ENCODE measurements at places on chromosomes 4 and X.

DNA sequence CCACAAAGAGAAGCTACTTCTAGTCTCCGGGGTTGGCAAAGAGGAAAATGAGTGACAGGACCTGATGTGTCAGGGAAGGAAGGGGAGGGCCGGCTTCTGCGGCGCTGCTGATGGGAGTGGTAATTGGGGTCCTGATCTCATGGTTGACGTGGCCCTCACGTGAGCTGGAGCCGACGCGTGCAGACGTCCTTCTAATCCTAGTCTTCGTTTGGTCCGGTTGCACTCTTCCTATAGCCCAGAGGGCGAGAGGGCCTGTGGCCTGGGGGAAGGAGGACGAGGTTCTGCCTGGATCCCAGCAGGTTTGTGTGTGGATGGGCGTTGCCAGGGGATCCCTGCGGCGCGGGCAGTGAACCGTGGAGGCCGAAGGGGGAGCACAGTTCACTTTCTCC is at the start of gene ARMCX1:
Gene ARMCX1 (plus strand): TSS at position 186 of the 389 bp plus-strand sequence. CDS start 2,384 bp downstream, outside the sequence.
- peak; percentile 1 for DNase-seq

GRCh38 chrX:117407449-117408150 is 709.0 kb downstream of the KLHL13 start:
- no peak for DNase-seq

- DNase-seq: no peak
These were observed 17.4 kb downstream of the FAM9C start for GRCh38 chrX:13026877-13027652.

- DNase-seq: peak; percentile 4
These were observed 487 bp downstream of the TBCK start for GRCh38 chr4:106315476-106315967.

GRCh38 chr4:183164963-183165362 is 65.9 kb downstream of the WWC2 start:
- no peak for DNase-seq

DNA sequence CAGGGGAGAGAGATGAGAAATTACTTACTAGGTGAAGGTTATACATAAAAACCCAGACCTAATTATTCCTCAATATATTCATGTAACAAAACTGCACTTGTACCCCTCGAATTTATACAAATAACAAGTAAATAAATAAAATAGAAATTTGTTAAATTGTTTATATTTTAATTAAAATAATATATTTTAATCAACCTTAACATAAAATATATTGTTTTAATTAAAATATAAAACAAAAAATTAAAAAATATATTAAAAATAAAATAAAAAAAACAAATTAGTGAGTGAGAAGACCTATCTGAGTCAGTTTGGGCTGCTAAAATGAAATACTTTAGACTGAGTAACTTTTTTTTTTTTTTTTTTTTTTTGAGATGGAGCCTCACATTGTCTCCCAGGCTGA is 87.4 kb upstream of the PCDH7 start:
- DNase-seq: no peak

DNA sequence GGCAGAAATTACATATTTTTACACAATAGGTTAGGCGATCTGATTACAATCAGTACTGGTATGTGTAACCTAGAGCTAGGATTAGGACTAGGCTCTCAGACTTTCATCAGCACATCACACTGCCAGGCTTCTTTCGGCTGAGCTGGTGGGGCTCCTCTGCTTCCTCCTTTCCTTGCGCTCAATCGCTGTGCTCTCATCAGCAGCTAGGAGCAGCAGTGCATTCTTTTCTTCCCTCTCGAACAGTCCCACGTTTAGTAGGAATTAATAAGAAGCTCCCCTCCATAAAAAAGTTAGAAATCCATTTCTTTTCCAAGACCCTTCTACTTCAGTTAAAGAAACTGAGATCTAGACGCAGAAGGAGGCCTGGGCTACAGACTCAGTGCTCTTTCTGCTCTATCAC is 350.4 kb downstream of the SPRY1 start:
- no peak for DNase-seq

DNA sequence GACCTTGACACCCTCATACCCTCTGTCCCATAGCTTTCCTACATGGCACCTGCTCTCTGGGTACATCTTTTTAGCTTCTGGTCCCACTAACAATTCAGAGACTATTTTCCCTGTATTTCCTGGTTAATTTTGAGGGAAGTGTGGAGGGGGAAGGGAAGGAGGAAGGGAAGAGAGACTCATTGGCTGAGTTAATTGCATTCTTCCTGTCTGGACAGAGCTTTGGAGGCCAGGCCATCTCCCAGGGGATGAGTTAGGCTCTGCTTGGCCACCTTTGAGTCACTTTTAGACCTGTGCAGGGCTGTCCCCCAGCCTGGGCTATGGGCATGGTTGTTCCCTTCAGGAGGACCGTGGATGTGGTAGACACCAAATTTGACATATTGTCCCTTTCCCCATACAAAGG is 167.9 kb upstream of the PGRMC2 start:
- no peak for DNase-seq

GRCh38 chrX:11010476-11010875 is 100.7 kb upstream of the HCCS start:
- DNase-seq: no peak

- no peak for DNase-seq
These were observed 115.0 kb upstream of the SHISA3 start for GRCh38 chr4:42282081-42282901.

- no peak for DNase-seq
These were observed 19.8 kb downstream of the PSAPL1 start for GRCh38 chr4:7414736-7415510.

GRCh38 chr4:86357608-86358007 is 2.2 kb downstream of the MAPK10 start:
- DNase-seq: no peak

- no peak for DNase-seq
These were observed 83.1 kb upstream of the DDX3X start for GRCh38 chrX:41250867-41251266.

DNA sequence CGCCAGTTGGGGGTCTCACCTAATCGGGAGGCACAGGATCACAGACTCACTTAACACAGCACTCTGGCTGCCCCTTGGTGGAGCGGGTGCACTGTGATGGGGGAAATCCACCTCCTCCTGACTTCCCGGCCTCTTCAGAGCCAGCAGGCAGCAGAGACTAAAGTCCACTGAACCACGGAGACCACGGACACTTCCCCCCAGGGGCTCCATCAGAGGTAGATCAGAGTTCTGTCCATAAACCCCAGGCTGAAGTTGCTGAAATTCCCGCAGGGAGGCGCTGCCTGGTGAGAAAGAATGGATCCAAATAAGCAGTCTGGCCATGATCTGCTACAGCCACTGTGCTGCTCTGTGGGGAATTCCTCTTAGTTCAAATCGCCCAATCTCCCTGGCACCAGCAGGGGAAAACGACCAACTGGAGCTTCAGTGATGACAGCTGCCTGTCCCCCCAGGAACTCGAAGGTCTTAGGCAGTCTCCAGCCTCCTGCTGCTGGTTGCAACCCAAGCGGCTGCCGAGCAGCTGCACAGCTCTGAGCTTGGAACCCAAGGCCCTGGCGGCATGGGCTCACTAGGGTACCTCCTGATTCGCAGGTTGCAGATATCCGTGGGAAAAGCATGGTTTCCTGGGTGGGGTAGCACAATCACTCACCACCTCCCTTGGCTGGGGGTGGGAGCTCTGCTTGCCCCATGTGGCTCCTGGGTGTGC is 106.9 kb upstream of the DCAF12L2 start:
- DNase-seq: no peak

DNA sequence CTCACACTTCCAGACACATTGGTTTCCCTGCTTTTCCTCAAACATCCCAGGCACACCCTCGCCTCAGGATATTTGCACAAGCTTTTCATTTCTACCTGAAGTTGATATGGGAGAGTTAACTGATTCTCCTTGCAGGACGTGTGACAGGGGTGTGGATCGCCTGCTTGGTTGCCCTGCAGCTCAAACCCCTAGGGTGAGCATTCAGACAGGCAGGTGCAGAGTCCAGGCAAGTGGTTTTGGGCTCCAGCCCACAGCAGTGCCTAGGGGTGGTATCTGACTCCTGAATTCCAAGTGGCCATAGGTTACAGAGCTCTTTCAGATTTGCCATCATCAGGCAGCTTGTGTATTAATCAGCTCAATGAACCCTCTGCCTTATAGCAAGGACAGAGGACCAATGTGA is 1104.2 kb upstream of the IGFBP7 start:
- DNase-seq: no peak

GRCh38 chr4:124234771-124235170 is 477.8 kb downstream of the ANKRD50 start:
- no peak for DNase-seq

GRCh38 chrX:134377537-134377936 is 82.4 kb upstream of the HPRT1 start:
- no peak for DNase-seq

GRCh38 chr4:45648846-45649245 is 475.0 kb downstream of the GABRG1 start:
- no peak for DNase-seq

DNA sequence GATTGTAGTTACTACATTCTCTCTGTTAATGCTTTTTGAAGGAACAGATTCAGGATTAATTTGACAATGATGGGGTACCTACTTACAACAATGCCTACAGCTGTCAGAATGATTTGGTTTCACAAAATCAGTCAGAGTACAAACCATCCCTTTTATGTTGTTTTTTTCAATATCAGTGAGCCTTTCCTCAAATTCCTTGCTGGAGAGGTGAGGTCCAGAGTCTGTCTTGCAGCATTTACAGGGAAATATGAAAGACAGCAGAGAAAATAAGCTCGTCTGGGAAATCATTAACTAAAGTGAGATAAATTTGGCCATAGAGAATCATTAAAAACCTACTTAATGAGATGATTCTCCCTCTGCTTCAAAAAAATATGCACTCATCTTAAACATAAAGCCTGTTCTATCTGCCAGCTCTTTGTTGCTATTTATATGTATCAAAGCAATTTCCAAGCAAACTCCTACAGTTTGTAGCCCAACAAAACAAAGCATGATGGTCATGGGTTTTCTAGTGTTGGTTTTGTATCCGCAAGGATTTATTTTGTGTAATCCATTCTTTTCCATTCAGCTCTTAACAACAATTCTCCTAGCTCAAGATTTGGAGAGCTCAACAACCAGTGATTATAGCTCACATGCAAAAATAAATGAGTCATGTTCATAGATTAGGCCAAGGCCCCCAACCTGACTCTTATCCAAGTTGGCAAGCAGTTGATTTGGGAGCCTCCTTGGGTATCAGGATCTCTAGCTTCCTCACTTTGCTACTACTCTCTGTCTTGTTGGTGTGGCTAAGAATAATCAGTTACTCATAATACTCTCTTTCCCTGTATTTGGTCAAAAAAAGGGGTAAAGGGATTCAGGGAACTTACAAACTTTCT is 222.6 kb downstream of the ENOX2 start:
- DNase-seq: no peak

DNA sequence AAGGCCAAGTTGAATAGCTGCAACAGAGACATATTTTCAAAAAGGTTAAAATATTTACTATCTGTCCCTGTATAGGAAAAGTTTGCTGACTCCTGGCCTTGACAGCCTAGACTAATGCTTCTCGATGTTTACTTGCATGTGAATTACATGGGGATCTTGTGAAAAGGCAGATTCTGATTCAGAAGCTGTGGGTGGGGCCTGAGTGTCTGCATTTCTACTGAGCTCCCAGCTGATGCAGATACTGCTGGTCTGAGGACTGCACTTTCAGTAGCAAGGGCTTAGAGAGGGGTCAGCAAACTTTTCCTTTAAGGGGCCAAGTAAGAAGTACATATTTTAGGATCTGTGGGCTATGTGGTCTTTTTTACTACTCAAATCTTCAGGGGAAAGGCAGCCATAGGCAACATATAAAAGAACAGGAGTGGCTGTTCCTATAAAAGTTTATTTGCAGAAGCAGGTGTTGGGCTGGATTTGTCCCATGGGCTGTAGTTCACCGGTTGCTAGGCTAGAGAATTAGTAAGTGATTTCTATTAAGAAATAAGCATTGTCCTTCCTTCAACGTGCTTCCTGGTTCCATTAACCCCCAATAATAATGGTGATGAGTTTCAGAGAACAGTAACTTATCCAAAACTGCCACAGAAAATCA is 97.2 kb upstream of the PDE5A start:
- no peak for DNase-seq

- no peak for DNase-seq
These were observed 90.0 kb downstream of the GPRIN3 start for GRCh38 chr4:89217604-89218003.

DNA sequence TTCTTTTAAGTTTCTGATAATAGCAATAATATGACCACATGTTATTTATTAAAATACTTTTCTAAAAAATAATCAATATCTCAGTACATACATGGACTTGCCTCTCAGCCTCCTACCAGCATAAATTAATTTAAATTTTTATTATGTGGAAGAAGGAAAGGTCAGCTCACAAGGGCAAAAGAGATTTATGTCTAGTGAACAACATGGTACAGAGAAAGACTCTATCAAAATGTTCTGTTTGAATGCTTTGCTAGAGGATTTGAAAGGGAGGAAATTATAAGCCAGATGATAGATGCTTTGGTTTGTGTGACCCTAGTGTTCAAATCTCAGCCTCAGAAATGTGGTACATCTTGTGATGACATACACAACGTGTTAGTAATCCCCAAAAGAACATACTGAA is 94.3 kb downstream of the DKK2 start:
- DNase-seq: no peak

GRCh38 chr4:16000708-16001483 is 37.9 kb upstream of the FGFBP2 start:
- DNase-seq: no peak

DNA sequence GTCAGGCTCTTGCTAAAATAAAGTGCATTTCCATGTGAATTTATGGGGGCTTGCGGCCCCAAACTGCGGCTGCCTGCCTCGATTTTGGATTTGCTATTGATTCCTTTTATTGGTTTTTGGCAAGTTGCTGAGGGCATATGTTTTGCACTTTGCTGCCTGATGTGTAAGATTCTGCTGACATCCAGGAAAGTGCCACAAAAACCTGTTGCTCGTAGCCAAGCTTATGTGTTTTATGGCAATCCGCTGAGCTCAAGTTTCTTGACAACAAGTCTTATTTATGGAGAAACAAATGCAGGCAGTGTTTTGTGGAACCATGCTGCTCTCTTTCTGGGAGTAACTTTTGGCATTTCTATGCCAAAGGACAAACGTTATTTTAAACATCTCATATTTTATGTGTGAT is 97.3 kb upstream of the DDIT4L start:
- no peak for DNase-seq

- DNase-seq: no peak
These were observed 213.6 kb downstream of the HTR2C start for GRCh38 chrX:114797494-114797893.

DNA sequence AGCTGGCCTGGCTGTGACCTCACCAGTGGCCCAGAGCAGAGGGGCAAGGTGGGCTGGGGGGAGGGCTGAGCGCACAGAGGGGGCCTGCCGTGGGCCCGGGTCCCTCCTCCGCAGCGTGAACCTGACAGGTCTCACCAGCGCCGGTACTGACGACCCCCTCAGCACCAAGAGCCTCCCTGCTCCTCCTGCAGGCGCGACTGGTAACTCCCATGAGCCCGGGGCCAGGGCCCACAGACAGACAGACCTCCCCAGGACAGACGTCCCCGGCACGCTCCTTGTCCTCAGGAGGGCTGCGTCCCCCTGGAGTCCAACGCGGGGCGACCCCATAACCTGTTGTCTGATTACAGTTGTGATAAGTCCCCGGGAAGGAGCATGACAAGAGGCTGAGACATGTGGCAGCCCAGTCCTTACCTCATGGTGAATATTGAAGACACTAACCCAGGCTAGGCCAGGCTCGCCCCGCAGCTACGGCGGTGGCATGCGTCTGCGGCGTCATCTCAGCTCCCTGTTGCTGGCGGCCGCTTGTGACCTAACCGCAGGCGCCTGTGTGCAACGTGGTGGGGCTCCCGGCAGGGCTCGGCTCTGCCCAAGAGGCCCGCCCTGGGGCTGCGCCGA is 8.5 kb downstream of the AKAP17A start:
- DNase-seq: no peak
